ENCODE measurements at places on chromosomes 1 and 21. TPM values are rescaled to one million over a fixed set of nuclear protein-coding genes. Genes with fewer than 3 reads are reported as not detected.

Gene MMEL1
- total RNA-seq: 1.0 TPM

Gene RGS4
- total RNA-seq: 3.7 TPM

Gene PFKL
- 72.0 TPM for total RNA-seq

Gene GPR37L1
- total RNA-seq: under 0.01 TPM

Gene RIPK4
- total RNA-seq: under 0.01 TPM

Gene SHE
- total RNA-seq: 8.4 TPM

Gene SPRR1B
- not detected for total RNA-seq
